ENCODE measurements at places on chromosomes 6 and 20.
A peak's percentile ranks its signal among the peaks of the same experiment; 100 is the strongest.

DNA sequence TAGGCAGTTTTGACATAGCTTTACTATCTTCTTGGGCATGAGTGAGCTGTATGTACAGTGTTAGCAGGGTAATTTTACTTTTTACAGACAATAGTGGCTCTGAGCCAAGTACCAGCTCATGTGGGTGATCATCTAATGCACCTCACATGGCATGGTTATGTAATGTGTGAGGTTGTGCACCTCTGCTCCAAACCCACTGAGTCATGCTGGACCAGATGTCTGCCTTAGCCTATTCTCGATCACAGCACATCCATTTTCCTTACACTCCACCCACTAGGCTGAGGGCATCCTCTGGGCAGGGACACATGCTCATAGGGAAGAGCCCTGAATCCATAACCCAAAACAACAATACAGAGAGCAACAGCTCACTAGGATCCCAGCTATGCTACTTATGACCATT is 71.6 kb upstream of the FBXL4 start:
- DNase-seq: no peak

DNA sequence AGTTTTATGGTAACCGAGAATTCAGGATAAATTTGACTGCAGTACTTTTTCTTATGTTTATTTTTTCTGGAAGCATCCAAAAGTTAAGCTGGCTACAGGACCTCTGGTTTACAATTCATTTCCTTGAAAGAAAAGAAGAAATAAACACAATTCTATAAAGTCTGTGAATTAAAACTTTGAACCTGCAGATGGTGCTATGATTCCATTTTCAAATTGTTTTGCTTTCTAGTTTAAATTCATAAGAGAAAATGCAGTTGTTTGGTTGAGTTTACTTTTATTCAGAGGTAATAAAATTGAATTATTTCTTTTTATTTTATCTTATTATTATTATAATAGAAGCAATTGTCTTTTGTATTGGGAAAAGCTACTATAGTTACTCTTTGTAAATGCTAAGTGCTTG is 1.8 kb upstream of the VIP start:
- DNase-seq: no peak

DNA sequence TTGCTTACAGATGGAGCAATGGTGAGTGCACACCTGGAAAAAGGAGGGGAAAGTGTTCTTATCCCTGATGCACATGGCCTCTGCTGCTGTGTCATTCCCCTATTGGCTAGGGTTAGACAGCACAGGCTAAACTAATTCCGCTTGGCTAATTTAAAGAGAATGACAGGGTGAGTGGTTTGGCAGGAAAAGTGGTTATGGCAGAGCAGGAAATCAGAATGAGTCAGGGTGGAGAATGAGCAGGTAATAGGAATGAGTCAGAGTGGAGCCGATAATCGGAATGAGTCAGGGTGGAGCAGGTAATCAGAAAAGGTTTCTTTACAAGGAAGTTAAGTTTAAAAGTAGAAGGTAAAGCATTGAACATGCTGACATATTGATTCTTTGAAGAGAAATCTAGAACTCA is 355.5 kb upstream of the HTR1E start:
- DNase-seq: no peak

DNA sequence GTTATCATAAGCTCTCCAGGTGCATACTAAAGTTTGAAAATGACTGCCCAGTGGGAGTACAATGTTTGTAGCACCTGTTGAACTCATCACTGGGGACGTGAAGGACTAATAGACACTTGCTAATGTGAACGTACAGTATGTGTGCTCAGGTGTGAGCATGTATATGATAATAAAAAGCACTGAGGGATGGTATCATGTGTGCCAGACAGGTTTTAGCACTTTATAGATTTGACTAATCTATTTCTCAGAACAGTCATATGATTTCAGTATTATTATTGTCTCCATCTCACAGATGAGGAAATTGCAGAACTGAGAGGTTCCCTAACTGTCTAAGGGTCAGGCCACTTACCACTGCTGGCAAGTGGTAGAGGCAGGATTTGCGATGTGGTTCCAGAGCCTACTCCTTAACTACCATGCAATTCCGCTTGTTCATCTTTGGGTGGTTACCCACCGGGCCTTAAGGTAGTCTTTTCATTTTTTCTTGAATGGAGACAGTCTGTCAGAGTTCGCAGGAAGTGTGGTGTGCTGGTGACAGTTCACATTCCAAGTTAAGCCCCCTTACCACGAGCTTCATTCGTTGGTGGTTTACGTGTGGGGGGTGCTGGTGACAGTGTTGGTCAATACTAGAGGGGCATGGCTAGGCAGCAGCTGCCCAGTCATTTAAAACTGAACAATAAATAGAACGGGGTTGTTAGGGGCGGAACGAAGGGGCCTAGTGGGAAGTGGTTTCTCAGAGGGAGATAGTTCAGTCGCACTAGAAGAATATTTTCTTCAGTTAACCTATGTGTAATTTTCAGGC is 46.8 kb downstream of the RREB1 start:
- DNase-seq: no peak

DNA sequence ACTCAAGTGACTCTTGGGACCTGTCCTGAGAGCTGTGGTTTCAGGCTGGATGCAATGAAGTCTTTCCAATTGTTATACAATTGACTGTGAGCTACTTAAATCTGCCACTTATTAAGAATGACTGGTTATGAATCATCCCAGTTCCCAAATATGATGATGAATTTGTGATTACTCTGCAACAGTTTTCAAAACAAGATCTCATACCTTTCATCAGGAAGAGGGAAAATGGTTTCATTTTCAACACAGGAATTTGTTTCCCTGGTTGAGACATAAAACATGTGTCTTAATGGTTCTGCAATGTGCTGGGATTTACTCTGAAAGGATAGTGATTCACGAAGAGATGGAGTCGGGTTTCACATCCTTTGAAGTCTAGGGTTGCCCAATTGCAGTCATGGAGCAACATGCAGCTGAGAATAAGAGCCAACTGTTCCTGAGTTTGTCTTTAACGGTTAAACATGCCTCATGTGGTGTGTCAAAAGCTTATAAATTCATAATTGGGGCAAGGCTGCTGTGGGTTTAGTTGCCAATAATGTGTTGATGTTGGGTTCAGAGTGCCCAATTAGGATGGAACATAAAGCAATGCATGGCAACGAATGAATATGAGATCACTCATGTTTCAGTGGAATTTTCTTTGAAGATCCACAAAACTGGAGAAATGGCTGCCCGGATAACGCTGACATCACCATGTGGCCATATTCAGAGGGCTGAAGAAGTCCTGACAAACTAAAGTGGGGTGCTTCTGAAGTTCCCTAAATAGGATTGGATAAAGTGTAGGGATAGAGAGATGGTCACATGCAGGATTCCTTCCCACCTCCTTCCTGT is 41.0 kb downstream of the CYP24A1 start:
- DNase-seq: no peak

DNA sequence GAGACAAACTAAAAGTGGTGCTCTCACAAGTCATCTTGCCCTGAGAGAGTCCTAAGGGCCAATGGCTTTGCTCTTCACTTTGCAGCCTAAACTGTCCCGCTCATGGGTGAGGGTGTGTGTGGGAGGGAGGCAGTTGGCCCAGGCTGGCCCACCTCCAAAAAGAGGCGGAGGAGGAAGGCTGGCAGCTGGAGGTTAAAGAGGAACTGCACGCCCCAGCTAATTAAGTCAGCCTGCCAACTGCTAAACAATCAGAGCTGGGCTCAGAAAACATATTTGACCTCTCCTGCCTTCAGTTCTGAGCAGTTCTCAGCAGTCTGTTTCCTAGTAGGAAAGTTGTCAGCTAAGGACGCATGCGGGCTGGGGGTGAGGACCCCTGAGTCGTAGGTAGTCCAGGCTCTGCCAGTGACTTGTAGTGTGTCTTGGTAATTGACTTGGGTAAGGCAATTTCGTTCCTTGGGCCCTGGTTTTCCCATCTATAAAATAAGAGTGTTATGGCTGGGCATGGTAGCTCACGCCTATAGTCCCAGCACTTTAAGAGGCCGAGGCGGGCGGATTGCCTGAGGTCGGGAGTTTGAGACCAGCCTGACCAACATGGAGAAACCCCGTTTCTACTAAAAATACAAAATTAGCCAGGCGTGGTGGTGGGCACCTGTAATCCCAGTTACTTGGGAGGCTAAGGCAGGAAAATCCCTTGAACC is 17.0 kb downstream of the GSS start:
- peak; percentile 91 for DNase-seq

DNA sequence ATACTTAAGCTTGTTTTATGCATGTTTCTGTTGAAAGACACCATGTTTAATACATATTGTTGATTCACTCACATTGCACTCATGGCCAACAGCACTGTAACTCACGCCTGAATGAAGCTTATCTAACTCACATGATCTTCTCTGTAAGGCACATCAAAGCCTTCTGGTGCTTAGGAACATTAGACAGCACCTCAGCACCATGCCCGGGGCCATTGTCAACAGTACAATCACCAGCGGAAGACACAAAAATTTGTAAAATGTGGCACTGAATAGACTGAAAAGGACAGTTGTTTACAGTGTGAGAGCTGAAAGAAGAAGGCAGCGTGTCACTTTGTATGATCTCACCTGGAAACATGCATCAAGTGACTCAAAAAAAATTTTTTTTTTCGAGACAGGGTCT is 8.9 kb upstream of the TCF15 start:
- DNase-seq: no peak

DNA sequence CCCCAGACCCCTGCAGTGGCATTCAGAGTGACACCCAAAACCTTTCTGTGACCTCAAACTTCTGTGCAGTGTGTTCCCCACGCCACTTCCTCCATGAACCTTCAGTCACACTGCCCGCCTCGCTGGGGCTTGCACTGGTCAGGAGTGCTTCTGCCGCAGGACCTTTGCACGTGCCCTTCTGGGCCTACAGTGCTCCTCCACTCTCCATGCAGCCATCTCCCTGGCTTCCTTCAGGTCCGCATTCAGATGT is 27.1 kb downstream of the SYNJ2 start:
- DNase-seq: no peak

DNA sequence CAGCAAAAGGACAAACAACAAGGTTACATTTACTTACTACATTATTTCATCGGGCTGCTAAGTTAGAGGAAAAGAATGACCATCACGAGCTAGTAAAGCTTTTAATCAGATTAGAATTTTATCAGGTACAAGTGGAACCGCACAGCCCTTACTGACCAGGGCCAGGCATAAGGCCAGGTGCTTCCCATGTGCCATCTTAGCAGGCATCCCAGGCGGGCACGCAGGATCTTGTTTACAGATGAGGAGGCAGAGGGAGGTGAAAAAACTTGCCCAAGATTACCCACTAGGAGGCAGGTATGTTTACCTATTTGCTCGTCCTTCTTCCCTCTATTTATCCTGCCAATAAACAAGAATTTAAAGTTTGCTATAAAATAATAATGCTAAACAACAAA is 10.7 kb downstream of the EZR start:
- DNase-seq: no peak

- no peak for DNase-seq
These were observed 49.7 kb upstream of the BHLHE23 start for GRCh38 chr20:63056236-63057170.

DNA sequence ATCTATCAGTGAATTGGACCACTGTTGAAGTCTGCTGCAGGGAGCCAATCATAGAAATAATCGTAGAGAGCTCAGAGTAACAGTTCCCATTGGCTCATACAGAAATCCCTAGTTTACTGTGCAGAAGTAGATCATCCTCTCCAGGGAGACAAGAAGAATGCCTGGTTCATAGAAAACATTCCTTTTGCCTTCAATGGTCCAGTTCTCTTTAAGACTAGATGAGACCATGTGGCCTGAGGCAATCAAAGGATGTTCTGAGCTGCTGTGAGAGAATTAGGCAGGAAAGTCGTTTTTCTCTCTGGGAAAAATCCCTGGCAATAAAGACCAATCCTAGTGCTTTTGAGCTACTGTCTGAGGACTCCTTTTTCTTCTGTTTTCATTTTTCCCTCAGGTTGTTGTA is 208.4 kb downstream of the CENPW start:
- no peak for DNase-seq

Measured in NCI-H1694 (cell line).